ENCODE measurements at places on chromosomes 7 and 10.

DNA sequence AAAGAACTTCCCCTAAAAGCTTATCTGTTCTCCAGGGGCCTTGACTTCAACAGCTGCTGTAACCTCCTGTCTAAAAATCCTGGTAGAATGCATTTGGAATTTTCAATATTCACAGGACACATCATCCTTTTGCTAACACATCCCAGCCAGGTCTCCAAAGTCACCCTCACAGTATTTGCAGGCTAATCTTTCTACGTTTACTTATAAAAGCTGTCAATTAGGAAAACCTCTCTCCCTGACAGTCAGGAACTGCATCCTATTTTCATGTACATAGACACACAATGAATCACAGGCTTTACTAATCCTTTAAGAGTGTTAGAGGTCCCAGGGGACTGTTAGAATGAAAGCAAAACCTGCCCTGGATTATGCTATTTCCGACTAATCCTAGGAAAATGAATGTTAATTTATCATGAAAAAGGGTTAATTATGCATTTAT, 102.2 kb downstream of the GFRA1 start:
- no peak for DNase-seq

DNA sequence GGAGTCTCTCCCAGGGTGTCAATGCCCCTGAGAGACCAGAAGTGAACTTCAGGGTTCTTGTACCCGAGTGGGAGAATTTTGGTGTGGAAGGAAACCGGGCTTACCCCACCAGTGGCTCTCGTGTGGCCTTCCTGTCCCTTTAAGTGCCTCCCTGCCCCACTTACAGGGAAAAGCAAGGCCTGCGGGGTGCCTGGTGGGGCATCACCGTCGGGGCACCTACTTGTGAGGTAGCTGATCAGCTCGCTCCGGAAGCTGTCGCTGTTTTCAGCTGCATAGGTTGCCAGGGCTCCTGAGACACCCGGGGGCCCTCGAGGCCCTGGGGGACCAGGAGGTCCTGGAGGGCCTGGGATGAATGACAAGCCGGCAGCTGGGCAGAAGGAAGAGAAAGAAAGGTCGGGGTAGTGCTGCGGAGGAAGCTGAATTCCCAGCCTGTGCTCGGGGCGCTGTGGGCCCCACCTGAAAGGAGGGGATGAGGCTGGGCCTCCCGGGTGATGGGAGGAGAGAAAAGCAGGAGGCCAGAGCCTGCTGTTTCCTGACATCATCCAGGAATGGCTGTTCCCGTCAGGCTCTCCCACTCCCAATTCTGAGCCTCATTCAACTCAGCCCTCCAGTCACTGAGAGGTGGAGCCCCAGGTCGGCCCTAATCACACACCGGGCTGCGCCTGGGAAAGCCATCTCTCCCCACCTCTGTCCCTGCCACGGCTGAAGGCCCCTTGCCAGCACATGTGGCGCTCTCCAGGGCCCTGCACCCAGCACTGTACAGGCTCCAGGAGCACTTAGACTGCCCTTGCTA, 51.1 kb downstream of the COL17A1 start:
- DNase-seq, result no peak

GRCh38 chr10:82378146-82378545, 503.2 kb downstream of the NRG3 start:
- DNase-seq, result no peak

GRCh38 chr7:124322561-124322960, 289.7 kb upstream of the TMEM229A start:
- DNase-seq, result no peak

GRCh38 chr7:85261336-85261735, 74.5 kb upstream of the SEMA3D start:
- no peak for DNase-seq

DNA sequence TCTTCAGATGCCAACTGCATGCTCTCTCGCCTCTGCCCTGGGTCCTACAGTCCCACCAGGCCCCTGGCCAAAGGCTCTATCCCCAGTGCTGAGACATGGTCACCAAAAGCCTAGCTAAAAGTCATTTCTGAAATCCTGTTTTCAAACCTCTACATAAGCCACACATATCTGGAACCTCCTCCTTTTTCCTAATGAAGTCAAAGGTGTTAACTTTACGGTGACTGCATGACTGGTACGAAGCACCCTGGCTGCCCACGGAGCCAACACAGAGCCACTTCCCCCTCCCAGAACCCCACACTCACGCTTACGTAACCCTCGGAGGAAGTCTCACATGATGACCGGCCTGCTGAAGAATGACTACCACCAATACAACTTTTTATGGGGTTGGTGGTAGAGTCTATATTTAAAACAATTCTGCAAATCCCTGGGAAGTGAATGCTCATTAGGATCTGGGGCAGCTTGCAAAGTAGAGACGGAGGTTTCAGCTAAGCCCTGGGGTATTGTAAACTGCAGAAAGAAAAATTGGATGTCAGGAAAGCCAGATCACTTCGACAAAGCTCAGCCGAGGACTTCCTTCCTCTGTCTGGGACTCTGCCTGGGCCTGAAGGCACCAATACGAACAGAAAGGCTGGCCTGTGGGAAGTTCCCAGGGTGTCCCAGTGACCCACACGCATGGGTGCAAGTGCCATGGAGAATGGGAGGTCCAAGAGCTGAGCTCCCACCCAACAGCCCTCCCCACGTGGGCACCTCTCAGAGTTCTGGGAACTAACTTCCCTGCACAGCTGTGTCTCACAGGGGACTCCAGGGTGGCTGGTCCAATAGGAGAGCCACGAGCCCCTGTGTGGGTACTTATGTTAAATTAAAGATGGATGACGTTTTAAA, 50.7 kb downstream of the PDGFA start:
- DNase-seq, result no peak

DNA sequence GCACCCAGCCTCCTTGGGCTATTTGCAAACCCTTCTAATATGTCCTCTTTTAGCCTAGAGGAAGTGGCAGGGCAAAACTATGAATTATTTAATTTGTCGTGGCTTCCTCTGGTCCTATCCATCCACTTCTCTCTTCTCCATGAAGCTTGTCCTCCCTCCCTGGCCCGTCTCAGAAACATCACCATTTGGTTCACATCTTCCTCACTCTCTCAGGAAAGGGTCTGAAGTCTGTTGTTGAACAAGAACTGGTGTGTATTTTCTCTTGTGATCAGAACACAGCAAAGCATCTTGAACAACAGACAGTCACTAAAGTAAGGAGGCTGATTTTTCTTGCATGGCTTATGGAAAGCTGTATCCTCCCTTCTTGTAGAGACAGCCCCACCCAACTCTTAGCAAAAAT, 550.1 kb upstream of the NRP1 start:
- DNase-seq, result no peak

DNA sequence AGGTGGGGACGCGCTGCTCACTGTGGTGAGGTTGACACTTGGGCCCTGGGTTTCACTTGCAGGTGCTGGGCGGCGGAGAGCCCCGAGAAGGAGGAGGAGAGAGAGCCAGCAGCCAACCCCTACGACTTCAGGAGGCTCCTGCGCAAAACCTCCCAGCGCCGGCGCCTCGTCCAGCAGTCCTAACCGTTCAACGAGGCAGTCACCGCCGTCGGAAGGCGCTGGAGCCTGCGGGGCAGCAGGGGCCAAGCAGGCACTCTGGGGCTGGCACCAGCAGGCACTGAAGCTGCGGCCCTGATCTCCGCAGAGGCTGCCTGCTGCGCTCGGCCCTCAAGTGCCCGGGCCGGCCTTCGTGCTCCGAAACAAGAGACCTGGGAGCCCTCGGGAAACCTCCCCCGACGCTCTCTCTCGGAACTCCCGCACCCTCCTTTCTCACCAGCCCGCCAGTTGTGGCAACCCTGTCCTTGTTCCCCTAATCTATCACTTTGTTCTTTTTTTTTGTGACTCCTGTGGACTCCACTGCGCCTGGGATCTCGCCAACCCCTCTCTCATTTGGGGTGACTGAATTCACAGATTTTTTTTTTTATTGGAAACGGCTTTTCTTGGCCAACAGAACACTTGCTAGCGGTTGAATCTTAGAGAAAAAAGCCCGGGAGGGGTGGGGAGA, 4.7 kb upstream of the GAD2 start:
- no peak for DNase-seq

DNA sequence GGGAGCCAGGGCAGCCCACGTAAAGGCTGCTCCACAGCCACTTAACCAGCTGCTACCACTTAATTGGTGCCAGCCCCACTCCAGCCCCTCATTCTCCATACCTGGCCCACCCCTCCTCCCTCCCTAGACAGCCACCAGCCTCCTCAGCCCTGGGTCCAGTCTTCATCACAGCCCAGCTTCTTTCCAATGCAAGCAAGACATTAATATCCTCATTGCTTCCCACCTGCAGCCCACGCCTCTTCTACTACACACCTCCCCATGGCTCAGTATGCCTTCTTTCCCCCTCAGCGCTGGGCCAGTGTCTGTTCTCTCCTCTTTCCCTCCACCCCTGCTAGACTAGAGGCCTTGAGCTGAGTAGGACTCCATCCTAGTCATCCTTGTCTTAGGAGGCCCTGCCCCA, 33.5 kb upstream of the UNC5B start:
- no peak for DNase-seq

DNA sequence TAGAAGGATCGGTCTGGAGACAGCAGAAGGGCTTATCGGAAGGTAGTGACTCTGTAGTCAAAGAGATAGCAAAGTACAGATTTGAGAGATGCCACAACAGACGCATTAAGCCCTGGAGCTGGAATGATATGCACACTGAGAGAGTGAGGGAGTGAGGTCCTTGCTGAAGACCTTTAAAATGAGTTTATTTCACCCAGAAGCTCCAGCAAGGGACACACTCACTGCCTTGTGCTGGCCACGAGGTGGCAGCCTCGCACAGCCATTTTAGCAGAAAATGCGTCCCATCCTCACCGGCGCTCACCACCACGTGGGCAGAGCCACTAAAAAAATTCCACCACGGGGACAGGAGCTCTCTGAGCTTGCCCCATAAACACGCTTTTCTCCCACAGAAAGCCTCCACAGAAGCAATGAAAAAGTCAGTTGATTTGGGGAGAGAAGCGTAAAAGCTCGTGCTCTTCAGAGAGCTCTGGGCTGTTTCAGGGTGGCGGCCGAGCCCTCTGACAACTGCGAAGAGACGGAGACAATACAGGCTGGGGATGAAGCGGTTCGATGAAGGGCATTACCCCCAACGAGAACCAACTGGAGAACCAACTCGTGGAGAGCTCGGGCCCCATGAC, 163.0 kb upstream of the KLF14 start:
- peak; percentile 51 for DNase-seq

- DNase-seq, result no peak
These were observed 102.8 kb downstream of the TNS3 start for GRCh38 chr7:47478926-47479711.

GRCh38 chr10:13233358-13233757, 816 bp downstream of the UCMA start:
- DNase-seq, result no peak

DNA sequence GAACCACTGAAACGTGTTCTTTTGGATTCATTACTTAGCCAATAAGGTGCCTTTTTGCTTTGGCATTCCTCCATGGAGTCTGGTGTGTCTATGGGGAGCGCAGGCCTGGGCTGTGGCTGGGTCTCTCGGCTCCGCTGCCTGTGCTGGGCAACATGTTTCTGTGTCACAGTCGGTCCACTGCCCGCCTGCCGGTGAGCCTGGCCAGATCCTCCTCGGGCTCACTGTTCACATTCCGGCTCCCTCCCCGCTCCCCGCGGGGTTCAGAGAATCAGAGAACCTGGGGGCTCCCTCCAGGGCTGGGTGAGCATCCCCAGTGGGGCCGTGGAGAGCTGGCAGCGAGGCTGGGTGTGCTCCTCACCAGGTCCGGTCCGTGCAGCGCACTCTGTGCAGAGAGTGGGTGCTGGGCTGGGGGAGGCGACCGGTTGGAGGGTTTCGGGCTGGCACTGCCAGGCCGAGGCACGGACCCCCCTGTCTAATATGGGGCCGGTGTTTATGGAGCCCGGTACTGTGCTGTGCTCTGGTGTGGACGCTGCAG, 70.4 kb downstream of the INPP5A start:
- no peak for DNase-seq

DNA sequence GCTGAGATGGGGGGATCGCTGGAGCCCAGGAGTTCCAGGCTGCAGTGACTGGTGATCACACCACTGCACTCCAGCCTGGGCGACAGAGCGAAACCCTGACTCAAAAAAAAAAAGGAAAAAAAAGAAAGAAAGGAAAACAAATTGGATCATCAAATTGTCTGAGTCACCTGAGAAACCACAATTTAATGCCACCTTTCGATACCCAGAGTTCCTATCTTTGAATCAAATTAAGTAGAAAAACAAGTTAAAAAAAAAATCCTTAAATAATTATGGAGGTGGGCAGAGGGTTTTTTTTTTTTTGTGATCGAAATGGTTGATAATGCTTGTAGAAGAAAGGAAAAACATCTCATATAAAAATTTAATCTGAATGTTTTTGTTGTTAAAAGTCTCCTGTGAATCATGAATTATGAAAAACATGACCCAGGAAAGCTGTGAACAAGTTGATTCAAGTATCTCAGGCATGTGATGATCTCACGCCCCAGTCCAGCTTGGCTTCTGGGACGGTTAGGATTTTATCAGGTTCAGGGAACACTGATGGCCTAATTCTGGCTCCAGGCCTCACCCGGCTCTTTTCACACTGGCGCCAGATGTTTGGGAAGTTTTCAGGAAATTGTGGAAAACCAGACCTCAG, 25.3 kb upstream of the CUX1 start:
- DNase-seq, result no peak

GRCh38 chr10:18483516-18484186, 167.7 kb downstream of the NSUN6 start:
- DNase-seq, result no peak

DNA sequence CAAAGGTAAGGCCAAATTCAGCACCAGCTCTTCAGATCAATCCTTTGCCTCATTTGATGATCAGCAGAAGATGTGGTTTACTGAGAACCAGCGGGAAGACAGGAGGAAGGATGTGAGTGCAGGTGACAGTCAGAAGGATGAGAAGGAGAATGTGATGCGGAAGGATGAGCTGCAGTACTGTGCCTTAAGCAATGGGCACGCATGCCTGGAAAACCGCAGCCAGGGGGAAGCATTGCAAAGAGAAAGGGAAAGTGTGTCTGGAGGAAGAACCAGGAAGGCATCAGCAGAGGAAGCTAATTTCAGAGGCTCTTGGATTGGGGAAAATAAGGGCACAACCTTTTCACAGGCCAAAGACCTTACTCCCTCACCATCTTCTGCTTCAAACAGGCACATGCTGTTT, 25.7 kb downstream of the C10orf71 start:
- no peak for DNase-seq

- no peak for DNase-seq
These were observed 103.5 kb downstream of the INSYN2A start for GRCh38 chr10:127092916-127093315.

GRCh38 chr10:101097881-101098280, 33.2 kb upstream of the TLX1 start:
- DNase-seq, result no peak

- DNase-seq, result no peak
These were observed 463.6 kb downstream of the ZWINT start for GRCh38 chr10:55897490-55897921.
